CD4-positive, alpha-beta memory T cell (primary cell): ENCODE measurements at places on chromosomes 2 and 18.

DNA sequence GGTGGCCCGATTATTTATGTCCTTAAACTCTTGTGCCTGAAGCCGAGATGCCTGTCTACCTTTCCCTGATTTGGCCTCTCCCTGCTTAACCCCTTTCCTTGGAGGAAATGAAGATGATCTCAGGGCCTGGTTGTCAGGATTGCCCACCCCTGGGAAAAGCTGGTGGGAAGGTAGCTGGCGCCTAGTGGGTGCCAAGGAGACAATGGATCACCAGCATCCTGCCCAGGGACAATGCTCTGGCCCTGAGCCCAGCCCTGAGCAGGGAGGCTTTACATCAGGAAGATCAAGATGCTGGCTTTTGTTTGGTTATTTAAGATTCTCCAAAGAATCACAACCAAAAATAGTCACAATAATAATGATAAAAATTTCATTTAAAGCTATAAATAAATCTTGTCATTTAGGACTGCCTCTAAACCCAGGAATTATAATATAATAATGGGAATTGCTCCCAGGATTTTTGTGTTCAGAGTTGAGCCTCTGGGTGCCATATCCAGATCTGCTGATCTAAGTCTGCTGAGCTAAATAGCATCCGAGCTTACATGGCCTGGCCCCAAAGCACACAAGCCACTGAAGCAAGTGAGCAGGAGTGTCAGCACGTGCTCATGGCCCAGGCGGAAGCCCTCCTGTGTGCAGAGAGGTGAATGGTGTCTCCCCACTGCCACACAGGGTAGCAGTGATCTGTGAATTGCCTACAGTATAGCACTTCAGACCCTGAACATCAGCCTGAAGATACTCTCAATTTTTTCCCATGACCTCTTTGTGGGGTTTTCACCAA, 57.8 kb upstream of the MAP3K20 start:
- no peak for DNase-seq

GRCh38 chr18:52715991-52716390, 376.0 kb downstream of the DCC start:
- DNase-seq: no peak

DNA sequence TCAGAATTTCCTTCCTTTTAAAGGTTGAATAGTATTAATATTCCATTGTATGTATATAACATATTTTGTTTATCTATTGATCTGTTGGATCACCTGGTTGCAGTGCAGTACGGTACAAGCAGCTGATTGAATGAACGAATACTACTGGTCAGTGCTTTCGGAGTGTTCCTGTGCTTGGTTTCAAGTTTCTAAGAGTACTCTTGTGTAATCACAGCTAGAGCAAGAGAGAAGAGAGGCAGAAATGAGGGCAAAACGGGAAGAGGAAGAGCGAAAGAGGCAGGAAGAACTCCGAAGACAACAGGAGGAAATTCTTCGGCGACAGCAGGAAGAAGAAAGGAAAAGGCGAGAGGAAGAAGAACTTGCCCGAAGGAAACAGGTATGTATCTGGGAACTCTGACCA, 40.3 kb upstream of the KCNJ13 start:
- DNase-seq: no peak

GRCh38 chr2:63692002-63692606, 103.3 kb downstream of the MDH1 start:
- DNase-seq: no peak

GRCh38 chr2:191365089-191365488, 119.9 kb downstream of the MYO1B start:
- no peak for DNase-seq

- DNase-seq: no peak
Observed at GRCh38 chr2:224838335-224838734, 122.2 kb upstream of the CCDC195 start.

DNA sequence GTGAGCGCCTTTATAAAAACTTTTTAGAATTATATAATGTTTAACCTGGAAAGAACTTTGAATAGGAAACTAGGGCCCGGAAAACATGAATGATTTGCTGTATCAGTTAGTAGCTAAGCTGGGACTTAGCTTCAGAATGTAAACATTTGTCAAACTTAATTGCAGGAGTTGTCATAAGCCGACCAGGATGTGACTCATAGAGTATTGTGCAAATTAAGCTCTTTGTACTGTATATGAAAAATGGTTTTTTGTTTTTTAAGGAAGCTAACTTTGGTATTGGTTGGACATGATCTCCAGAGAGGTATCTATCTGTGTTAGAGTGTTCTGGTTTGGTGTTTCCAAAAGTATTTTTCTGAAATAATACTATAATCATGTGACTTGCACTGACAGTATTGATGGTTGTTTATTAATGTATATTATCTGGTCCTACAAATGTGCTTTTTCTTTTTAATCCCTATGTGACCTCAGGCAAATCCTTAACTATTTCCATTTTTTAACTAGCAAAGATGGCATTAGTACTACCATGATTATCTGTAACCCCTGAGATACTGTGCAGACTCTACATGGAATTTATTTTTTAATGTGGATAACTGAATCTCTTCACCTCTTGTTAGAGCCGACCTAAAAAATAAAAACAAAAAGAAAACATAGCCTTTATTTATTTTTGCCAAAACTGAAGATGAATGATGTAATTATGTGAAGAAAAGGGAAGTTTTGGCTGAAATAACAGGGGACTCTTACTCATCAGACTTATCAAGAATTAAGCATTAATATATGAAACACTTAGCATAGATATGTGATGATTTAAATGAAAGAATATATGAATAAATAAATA, 11.7 kb downstream of the YIPF4 start:
- no peak for DNase-seq

DNA sequence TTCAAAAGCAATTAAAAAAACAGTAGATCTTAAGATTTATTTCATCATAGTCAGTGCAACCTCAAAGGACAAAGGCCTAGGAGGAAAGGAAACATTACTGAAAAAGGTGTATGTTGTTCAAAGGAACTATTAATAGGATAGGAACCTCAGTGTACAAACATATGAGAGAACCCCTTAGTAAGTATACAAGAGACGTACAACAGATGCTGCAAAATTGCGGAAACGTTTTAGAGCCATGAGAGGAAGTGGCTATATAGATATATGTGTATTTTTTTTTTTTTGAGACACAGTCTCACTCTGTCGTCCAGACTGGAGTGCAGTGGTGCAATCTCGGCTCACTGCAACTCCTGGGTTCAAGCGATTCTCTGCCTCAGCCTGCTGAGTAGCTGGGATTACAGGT, 22.2 kb downstream of the PIK3C3 start:
- DNase-seq: no peak

DNA sequence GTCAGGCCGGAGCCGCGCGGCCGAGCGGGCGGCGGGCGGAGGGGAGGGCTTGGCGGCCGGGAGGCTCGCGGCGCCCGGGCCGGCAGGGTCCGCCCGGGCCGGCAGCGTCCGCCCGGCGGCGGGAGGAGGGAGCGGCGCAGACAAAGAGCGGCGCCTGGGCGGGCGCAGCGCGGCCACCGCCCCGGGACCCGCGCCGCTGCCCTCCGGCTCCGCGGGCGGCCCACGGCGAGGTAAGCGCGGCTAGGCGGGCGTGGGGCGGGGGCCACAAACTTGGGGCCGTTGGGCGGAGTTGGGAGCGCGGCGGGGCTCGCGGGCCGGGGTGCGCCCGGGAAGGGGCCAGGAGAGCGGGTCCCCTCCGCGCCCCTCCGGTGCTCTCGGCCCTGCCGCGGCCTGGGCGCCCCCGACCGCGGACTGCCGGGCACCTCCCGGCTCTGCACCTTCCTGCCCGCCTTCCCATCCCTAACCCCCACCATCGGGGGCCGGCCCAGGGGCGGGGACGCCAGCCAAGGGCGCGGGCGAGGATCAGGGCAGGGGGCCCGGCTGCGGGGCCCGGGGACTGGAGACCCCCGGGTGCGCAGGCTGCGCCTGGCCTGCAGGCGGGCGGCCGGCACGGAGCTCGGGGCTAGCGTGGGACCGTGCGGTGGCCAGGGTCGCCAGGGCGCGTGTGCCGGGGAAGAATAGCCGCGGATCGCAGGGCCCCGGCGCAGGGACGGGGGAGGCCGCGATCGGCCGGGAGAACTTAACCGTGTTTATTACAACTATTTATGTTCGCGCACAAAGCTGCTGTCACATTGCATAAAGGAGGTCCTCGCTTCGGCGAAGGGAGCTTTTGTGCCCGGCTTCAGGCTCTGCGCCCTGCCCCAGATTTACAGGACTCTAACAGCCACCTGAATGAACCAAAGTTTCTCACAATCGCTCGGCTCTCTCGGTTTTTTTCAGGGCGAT, at the start of gene NCK2:
TSS of gene NCK2 (plus strand) at position 4 of the 945 bp plus-strand sequence. CDS start 110,152 bp downstream, outside the sequence.
- DNase-seq: no peak

GRCh38 chr2:67565761-67566160, 168.6 kb downstream of the ETAA1 start:
- no peak for DNase-seq

DNA sequence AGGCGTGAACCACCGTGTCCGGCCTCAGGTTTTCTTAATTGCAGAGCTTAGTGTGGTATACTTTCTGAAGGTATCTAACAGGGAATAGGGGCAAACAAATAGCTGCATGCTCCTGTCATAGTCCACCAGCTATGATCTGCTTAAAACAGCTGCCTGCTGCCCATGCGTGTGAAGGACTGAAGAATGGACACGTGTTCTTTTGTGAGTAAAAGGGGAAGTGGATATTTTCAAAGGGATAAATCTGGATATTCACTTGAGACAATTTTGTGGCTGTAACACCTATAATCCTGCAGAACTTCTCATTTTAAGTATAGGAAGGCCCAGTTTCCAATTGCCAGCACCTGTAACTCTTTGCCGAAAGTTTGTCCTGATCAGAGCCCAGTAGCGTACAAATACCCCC, 44.7 kb downstream of the TRPM8 start:
- no peak for DNase-seq

GRCh38 chr2:174430066-174430465, 34.5 kb downstream of the SCRN3 start:
- no peak for DNase-seq

DNA sequence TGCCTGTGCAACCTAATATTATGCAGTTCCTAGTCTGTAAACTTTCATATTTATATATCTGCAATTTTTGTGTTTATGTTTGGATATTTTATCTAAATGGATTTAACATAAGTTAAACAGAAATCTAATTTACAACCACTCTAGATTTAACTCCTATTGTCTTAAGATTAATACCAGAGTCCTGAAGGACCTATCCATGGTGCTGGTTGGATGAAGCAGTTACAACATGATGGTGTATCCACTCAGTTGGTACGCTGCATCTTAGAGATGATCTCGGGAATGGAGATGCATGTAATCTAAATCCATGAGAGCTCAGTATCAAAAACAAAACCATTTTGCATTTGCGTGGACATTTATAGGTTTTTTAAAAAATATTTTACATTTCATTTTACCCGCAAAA, 745.9 kb upstream of the SLC8A1 start:
- DNase-seq: no peak

GRCh38 chr2:46387292-46387691, 90.1 kb downstream of the EPAS1 start:
- DNase-seq: no peak

GRCh38 chr2:175981551-175981950, 20.5 kb downstream of the LNPK start:
- no peak for DNase-seq

GRCh38 chr2:1672738-1673137, 71.6 kb downstream of the PXDN start:
- DNase-seq: no peak
